ENCODE measurements at places on chromosomes 13 and 19.

DNA sequence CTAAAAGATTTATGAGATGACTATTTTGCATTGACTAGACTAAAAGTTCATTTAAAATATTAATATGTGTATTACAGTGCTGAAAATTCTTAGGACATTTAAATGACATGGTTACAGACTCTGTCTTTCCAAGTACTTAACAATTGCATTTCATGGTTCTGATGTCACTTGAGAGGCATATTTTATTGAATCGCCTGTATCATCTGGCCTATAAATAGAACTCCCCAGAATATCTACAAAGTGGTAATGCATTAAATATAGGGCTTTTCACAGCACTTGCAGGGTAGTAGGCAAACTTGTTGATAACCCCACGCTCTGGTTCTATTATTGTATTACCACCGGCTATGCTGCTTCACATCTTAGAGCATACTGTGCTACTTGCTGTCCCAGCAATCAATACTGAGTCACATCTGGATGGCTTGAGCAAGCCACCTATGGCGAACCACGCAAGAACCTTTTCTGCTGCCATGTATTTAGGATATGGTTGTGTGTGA lies 400.6 kb downstream of the HS6ST3 start:
- DNase-seq: no peak

GRCh38 chr13:28958018-28958417 lies 137.9 kb downstream of the MTUS2 start:
- no peak for DNase-seq

DNA sequence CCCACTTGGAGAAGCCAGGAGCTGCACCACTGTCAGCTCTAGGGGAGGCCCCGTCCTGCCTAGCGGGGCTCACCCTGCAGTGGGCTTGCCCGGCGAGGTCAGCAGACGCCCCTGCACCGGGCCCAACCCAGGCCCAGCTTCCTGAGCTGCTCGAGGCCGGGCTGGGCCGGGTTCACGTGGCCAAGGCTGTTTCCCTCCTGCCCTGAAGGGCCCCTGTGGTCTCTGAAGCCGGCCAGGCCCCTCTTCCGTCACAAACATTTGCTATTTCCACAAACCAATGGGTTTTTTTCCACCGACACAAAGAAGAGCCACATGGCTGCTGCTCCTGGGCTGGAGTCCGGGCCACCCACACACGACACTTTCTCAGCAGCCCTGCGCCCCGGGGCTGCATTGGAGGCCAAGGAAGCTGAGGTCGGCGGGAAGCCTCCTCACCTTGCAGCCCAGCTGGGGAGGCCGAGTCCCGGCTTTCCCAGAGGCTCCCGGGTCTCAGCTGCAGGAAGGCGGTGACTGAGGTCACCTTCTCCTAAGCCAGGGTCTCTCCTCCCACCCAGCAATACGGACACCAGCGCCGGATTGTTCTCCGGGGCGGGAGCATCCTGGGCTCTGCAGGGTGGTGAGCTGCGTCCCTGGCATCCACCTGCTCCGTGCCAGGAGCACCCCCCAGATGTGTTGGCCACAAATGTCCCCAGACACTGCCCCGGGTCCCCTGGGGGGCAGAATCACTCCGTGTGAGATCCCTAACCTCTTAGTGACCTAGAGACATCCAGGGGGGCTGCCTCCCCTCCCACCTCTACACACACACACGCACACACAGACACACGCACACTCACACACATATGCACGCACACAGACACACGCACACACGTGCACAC lies 80.5 kb downstream of the GADD45B start:
- DNase-seq: no peak

- peak; percentile 87 for DNase-seq
Observed at GRCh38 chr13:37175996-37176395, 70.5 kb upstream of the CSNK1A1L start.

- DNase-seq: peak; percentile 52
Observed at GRCh38 chr19:703651-704446, 4.9 kb upstream of the PALM start.

- no peak for DNase-seq
Observed at GRCh38 chr19:46559203-46559602, 41.9 kb upstream of the CALM3 start.

DNA sequence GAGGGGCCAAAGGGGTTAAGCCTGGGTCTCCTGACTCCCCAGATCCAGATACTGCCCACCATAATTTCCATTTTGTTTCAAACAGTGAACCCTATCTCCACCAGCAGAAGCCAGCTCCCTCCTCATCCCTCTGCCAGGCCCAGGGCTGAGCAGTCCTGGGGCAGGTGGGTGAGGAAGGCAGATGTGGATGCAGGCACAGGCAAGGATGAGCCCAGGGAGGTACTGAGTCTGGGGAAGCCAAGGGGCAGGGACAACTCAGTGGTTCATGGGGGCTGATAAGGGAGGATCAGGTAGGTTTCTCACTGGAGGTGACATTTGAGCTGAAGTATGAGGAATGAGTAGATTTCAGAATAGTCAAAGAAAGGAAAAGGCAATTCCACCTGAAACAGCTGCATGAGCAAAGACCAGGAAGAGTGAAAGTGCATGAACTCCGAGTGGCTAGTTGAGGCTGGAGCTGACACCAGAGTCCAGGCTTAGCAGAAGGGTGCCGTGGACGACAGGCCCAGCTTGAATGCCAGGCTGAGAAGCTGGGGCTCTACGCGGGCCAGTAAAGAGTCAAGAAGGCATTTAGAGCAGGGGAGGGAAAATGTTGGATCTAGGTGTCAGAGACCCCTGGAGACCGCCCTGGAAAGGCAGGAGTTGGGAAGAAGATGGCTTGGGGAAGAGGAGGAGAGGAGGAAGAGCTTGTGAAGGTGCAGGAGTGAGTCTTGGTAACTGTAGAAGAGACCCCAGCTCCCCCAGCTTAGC lies 10.3 kb downstream of the CIC start:
- no peak for DNase-seq

DNA sequence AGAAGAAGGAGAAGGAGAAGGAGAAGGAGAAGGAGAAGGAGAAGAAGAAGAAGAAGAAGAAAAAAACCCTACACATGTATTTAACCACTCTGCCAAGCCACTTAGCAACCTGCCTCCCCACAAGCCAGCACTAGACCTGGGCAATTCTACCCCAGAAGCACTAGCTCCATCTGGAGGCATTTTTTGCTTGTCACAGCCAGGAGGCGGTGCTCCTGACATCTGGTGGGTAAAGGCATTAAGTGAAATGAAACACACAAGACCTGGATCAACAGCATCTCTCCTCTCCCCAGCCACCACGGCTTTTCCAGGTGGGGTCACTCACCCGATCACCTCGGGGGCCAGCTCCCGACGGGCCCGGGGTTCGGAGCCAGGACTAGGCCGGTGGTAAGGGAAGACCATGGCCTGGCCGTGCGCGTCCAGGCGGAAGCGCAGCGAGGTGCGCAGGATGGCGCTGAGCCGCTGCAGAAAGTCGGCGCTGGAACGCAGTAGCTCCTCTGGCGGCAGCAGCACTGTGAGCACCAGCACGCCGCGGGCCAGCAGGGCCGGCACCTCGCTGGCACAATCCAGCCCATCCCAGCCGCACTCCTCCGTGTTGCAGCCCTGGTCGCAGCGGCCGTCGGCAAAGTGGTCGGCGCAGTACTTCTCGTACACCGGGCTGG lies 26.9 kb downstream of the NOTCH3 start:
- DNase-seq: no peak

DNA sequence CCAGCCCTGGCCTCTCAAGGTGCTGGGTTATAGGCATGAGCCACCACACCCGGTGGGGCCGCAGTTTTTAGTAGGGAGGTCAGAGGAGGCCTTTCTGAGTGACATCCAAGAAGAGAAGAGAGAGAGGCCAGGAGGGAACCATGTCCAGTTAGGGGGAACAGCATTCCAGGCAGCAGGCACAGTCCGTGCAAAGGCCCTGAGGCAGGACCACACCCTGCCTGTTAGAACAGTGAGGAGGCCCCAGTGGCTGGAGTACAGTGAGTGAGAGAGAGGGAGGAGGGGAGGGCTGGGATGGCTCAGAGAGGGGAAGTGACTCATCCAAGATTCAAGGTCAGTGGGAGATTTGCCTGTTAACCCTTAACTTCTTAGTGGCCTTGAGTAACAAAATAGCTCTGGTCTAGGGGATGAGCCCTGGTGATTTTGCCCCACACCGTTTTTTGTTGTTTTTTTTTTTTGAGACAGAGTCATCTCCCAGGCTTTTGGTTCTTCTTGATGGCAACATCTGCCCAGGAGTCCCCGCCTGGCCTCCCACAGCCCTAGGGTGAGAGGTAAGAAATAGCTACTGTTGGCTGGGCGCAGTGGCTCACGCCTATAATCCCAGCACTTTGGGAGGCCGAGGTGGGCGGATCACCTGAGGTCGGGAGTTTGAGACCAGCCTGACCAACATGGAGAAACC lies 2.7 kb upstream of the PLIN3 start:
- peak; percentile 94 for DNase-seq

DNA sequence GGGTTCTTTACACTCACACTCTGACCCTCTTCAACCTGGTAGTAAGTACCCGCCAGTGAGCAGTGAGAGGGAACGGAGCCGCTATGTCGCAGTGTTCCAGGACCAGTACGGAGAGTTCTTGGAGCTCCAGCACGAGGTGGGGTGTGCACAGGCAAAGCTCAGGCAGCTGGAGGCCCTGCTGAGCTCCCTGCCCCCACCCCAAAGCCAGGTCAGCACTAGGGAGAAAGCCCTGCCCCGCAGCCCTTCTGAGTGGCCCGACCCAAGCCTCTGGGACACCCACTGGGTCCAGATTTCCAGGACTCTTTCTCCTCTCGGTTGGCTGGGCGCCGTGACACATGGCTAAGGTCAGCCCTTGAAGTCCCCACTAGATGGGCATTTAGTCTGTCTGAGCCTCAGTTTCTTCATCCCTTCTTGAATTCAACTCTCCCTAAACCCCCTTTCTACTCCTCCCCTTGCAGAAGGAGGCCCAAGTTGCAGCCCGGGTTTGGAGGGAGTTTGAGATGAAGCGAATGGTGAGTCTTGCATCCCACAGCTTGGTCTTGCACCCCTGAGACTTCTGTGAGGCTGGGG lies 1.9 kb downstream of the OCEL1 start:
- DNase-seq: no peak

- no peak for DNase-seq
Observed at GRCh38 chr13:28357911-28358433, 137.0 kb downstream of the FLT1 start.

GRCh38 chr13:113657851-113658741 lies at the start of gene ATP4B:
TSS of gene ATP4B (minus strand) at chr13:113658198. CDS start at chr13:113658144, 54 bp downstream.
- DNase-seq: no peak

DNA sequence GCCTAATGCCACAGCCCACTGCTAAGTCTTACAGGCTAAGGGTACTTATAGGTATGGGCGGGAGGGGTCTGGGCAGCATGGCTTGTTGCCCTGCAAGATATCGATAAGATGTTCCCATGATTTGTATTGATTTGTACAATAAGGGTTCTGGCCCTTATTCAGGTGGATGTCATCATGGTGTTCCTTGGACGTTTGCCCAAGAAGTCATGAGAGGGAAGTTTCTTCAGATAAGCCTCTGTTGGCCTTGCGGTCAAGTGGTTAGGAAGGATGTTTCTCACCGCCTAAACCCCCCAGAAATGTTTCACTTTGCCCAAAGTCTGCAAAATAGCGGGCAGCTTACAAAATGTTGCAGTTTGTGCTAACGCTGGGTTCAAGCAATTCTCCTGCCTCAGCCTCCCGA lies 7.3 kb downstream of the PARP4 start:
- no peak for DNase-seq

- no peak for DNase-seq
Observed at GRCh38 chr13:45783346-45784043, 68.1 kb downstream of the SIAH3 start.

DNA sequence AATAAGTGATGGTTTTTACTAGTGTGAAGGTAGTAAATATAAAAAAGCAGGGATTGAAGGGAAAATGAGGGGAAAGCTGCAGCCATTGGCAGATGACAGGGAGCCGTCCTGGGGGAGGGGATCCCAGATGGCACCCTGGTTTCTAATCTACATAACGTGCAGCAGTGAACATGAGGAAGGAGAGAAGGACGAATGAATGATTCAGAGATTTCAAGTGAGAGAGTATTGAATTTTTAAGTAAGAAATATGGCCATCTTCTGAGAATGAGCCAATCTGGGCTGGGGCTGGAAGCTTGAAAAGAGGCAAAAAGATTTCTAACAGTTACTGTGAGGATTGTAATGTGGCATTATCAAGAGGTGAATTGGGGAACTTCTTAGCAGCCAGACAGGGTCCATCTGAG lies 414.2 kb downstream of the MYO16 start:
- no peak for DNase-seq

DNA sequence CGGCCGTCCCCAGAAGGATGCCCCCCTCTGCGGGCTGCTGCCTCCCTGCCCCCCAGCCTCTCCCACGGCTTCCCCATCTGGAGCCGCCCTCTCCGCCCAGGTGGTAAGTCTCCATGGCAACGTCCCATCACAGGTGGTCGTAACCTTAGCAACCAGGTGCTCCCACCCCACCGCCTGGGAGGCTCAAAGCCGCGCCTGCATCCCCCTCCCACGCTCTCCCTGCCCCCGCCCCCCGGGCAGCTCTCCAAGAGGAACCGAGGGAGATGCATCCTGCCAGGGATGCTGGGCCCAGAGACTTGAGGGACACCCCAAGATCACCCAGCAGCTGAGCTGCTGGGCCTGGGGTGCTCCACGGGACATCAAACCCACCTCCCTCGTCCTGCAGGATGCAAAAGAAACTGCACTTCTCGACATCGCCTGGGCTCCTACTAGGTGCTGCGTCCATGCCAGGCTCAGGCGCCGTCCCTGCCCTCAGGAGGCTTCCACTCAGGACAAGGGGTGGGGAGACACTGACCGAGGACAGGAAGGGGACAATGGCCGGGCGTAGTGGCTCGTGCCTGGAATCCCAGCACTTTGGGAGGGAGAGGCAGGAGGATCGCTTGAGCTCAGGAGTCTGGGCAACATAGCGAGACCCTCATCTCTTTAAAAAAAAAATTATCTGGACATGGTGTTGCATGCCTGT lies 5.0 kb upstream of the LINGO3 start:
- DNase-seq: no peak

DNA sequence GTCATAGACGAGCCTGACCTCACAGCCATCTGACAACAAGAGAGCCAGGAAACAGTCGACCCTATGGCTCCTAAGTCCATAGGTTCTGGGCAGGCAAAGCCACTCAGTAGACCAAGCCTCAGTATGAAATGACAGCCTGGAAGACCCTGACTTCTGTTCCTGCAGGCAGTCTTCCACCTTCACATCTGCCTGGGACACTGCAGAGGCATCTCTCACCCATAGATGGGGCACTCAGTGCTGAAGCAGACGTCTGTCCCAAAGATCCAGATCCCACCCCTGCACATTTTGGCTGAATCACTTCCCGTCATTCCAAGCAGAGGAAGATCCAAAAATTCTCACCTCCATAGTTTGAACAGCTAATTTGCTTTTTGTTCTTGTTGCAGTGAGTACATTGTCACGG lies 139.3 kb upstream of the ZNF507 start:
- no peak for DNase-seq

GRCh38 chr19:16018801-16019551 lies 57.3 kb upstream of the TPM4 start:
- DNase-seq: no peak

DNA sequence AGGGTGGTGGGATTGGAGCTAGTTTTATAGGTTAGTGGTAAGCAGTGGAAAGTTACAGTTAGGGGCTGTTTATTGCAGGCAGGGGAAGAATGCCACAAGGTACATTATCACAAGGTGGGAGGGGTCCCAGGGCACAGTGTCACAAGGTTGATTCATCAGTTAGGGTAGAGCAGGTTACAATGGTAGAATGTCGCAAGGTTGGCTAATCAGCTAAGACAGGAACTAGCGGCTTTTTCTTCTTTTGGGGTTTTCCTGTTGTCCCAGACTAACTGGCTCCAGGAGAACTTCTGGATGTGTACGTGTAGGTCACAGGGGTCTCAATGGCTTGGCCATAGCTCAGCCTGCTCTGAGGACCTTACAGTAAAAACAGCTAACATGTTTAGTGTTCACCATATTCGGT lies 1221.1 kb downstream of the SLITRK1 start:
- no peak for DNase-seq

- DNase-seq: peak; percentile 15
Observed at GRCh38 chr13:26558074-26558805, 757 bp downstream of the WASF3 start.

Measured in fibroblast of skin of scalp (primary cell).